ENCODE measurements at places on chromosomes 3 and 15. TPM values are rescaled to one million over a fixed set of nuclear protein-coding genes. Genes with fewer than 3 reads are reported as not detected.

The AKAP13 gene
- 185 TPM for total RNA-seq

DNA sequence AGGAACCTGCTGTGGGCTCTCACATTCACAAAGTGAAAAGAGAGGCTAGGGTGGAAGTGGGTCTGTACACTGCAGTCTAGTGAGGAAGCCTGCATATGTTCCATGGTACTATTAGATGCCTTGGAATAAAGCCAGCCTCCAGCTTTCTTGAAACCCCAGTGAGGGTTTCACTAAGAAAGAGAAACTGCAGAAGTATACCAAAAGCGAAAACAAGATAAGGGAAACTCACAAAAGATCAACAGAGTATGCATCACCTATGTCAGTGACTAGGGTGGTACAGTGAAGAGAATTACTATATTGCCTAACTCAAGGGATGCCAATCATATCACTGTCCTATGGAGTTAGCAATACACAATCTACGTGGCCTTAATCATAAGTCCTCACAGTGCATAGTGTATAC, 212.5 kb upstream of the GADL1 start:
- DNase-seq, result peak; percentile 10

- no peak for DNase-seq
Measured at GRCh38 chr3:16908896-16909295, 24.1 kb downstream of the PLCL2 start.

GRCh38 chr3:100366424-100366823, 31.9 kb downstream of the NIT2 start:
- no peak for DNase-seq

DNA sequence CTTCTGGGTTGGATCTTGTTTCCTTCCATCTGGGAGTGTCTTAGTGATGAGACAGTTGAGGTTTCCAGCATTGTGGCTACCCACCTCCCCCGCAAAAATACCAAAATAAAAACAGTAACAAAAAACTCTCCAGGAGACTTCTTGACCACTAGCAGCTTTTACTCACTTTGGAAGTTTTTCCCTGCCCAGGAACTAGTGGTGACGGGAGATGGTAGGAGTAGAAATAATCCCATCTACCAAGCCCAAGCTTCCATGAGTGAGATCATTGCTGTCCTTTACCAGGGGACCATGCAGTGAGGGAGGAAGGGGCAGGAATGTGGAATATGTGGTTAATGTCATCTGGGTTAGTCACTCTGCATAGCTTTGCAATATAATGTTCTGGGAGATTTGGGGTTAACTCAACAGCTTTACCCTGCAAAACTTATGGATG, 187.7 kb downstream of the ITPR1 start:
- DNase-seq, result no peak

GRCh38 chr15:70091726-70092463, 5.8 kb downstream of the TLE3 start:
- peak; percentile 45 for DNase-seq

Measured in activated T-cell treated with anti-CD3 and anti-CD28 coated beads, Interleukin-2, amount 50 U/mL, for 72 hours (primary cell).